ENCODE measurements at places on chromosomes 4 and X.
A peak's percentile ranks its signal among the peaks of the same experiment; 100 is the strongest.

GRCh38 chr4:75698162-75698962 is 25.2 kb upstream of the G3BP2 start:
- DNase-seq, result no peak

- no peak for DNase-seq
Measured at GRCh38 chr4:85818700-85819099, 343.8 kb downstream of the ARHGAP24 start.

GRCh38 chrX:78327370-78328086 is at the start of gene CYSLTR1:
Gene CYSLTR1 (minus strand): TSS chrX:78327611. CDS start chrX:78273746, 53,865 bp downstream.
- DNase-seq, result no peak

- DNase-seq, result no peak
Measured at GRCh38 chr4:26991057-26991456, 130.4 kb downstream of the STIM2 start.

DNA sequence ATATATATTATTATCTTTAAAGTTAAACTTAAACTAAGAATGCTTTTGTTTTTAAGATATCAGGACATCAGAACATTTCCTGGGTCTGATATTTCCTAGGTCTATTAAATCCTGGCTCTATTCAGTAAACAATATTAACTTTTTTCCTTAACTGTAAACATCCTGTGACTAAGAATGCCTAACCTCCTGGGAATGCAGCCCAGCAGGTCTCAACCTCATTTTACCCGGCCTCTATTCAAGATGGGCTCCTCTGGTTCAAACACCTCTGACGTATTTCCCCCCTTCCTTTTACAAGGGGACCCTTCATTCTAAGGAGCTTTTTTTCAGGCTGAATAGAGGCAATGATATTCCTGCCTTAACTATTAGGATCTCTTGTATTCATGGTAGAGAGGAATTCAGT is 35.8 kb upstream of the DYNLT3 start:
- no peak for DNase-seq

DNA sequence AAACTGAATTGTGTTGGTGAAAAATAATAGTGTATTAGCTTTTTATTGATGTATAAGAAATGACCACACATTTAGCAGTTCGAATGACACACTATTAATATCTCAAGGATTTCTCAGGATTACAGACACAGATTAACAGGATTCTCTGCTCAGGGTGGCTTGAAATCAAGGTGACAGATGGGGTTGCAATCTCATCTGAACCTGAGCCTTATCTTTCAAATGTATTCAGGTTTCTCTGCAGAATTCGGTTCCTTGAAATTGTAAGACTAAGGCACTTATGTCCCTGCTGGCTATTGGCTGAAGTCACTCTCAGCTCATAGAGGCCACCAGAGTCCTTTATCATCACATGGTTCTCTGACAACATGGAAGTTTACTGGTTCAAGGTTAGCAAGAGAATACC is 1780.1 kb downstream of the ARAP2 start:
- DNase-seq, result no peak

DNA sequence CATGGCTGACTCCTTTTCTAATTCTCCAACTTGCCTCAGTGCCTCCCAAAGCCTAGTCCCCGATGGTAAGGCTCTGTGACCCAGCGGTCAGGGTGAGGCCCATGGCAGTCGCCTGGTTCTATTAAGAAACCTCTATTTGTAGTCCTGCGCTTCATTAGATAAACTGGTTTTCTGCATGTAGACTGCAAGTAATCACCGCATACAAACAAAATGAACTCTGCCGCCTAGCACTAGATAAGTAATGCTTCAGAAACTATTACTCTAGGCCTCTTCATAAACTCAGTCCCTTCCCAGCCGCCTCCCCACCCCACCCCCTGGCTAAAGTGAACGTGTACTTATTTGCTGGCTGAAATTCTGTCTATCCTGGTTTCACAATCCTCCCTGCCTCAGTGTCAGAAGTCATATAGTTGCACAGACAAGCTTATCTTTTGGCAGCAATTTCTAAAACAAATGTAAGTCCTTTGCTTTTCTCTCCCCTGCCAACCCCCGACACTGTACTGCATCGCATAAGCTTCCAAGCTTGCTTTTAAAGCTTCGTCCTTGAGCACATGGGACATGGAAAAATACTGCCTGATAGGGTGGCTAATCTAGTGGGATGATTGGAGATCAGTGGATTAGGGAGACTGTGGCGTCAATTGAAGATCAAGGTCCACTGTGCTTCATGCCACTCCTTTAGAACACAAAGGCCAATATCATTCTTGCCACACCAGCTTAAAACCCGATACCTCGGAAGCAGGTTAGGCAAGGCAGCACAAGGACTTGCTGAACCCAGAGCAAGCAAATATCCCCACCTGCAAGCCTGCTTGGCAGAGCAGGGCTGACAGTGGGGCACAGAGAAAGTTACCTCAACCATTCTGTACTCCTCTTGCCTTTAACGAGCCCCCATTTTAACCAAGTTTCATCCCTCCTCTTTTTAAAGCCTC is 125.8 kb downstream of the IRF2 start:
- DNase-seq, result no peak

- peak; percentile 63 for DNase-seq
Measured at GRCh38 chr4:109998867-109999584, 86.3 kb downstream of the EGF start.

- DNase-seq, result no peak
Measured at GRCh38 chr4:144342949-144343760, 202.6 kb upstream of the GYPA start.

DNA sequence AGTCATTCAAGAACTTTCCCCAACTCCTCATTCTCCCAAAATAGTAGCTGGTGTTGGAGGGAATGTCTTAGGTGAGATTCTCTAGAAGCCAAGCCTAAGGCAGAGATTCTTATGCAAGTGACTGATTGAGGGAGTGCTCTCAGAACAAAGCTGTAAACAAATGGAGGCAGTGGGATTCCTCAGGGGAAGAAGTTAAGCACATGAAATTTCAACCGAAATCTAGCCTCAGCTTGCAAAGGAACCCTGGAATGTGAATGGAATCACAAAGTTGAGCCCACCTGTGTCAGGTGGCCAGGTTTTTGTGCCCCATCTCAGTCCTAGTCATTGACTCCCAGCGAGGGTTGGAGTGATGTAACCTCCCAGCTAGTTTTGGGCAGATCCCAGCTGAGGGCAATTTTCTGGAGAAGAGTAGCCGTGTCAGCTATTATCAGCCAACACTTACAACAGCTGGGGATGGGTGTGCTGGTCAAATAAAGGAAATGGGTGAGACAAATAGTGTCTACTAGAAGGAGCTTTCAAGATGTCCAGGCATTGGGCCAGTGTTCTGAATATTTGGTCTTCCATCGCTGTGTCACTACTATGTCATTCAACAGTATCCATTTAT is 29.7 kb upstream of the FGF2 start:
- DNase-seq, result no peak

DNA sequence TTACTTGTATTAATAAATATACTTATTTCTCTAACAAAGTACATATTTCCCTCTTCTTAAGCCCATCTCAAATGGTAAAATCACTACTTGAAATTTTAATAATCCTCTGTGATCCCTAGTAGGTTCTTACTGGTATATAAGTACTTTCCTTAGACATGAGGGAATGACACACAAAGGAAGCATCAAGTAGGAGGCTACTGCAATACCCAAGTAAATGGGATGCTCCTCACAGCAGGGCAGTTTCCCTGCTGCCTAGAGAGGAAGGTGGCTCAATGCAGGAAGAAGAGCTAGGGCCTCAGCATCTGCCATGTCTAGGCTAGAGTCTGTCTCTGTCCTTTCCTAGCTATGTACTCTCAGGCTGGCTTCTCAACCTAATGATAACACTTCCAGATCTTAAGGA is 122.1 kb upstream of the DIPK2B start:
- no peak for DNase-seq

DNA sequence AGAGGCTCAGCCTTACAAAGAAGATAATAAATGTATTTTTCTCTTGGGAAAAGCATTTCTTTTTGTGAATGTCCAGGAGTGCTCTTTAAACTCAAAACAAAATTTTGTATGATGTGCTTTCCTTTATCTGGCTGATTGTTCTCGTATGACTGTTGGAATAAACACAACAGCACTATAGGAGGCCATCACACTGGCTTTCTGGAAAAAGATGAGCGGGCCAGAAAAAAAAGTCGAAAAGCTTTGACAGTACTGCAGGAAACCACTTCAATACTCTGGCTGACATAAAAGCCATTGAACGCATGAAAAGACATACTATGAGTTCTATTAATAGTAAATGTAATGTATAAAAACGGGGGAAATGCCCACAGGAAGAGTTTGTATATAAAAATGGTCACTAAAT is 64.7 kb upstream of the CTSO start:
- DNase-seq, result no peak

DNA sequence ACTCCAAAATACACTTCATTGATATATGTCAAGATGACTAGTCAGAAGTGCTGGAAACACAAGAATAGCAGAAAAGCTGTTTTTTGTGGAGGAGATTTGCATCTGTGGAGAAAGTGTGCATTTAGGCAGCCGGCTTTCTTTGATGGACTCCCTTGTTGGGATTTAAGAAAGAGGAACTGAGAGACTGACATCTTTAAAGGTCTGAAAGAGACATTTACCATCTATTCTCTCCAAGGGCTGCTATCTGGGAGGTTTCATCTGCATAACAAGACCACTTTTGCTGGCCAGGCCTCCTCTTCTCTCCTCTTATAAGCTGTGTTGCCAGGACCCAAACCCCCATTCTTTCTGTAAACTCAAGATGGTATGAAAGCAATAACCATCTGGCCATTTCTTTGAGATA is 1065.0 kb downstream of the NLGN4X start:
- no peak for DNase-seq

DNA sequence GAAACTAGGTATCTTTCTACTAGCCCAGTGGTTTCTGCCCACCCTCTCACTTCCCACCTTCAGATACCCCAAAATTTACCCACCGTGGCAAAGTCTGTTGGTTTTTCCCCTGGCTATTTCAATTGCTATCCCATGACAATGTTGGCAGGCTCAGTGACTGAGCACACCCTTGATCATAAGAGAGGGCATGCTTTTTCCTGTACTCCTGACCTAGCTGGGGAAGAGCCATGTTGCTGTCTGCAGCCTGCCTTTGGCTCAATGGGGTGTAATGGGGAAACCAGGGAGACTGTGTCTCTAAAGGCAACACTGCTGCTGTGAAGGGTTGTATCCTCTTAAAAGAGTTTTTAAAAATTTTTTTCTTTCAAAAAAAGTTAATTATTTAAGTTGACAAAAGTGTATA is 90.4 kb upstream of the CITED1 start:
- no peak for DNase-seq

GRCh38 chr4:7377223-7377865 is 57.4 kb downstream of the PSAPL1 start:
- no peak for DNase-seq

DNA sequence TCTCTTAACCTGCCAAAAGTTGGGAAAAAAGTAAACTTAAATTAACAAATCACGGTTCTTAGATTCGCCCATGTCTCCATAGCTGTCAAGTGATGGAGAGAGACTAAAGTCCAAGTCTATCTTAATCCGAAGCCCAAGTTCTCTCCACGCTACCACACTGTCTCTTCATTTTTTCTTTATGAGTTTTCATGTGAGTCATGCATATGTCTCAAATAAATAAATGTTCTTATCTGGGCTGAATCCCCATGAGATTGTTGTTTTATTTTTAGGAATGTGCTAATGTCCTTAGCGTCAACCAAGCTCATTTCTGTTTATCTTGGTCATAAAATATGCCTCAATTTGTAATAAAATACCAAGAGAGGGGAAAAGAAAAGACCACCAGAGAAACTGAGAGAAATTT is 169.3 kb downstream of the RCHY1 start:
- DNase-seq, result no peak

- DNase-seq, result no peak
Measured at GRCh38 chr4:24659241-24659961, 75.0 kb upstream of the DHX15 start.

DNA sequence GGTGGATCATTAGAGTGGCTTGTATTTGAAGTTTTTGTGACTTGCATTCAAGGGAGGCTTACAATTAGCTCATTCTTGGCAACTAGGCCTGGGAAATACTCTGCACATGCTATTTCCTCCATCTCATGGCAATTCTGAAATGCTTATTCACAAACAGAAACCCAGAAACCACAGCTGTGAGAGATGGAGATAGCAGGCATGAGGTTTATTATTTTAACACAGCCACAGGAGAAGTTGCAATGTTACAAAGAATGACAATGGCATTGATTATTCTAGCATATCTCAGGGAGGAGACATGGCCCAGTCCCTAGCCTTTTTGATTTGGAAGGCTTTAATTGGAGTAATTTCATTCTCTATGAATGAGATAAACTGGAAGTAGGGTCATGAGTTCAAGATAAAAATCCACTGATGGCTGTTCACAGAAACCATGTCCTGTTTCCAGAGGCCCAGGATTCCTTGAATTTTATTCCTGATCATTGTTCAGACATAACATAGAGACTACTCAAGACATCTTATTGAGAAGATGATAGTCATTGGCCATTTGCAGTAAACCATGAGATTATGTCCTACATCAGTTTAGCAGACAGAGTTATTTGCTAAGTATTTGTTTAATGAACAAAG is 123.9 kb downstream of the MID1 start:
- no peak for DNase-seq

- DNase-seq, result no peak
Measured at GRCh38 chrX:151621422-151621821, 57.9 kb downstream of the PASD1 start.

DNA sequence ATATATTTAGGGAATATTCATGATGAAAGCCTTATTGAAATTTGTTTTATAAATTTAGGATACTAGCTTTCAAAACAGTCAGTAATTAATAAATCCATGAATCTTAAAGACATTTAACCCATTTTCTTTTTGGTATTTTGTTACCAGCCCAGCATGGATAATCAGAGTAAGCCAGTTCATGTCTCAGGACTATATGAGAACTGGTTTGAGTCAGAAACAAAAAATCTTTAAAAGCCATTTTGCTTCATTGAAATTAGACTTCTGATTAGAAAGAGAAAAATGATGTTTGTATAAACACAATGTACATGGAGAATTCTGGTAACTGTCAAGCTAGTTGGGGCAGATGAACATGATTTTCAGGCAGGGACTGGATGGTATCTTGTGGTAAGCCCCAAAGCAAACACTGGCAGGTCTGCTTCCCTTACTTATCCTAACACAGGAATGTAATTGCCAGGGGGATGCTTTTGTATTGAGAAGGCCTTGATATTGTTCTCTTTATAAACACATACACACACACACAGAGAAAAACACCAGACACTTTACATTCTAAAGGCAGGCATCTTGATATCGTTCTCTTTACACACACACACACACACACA is 9.4 kb downstream of the ARHGAP10 start:
- DNase-seq, result no peak

- DNase-seq, result no peak
Measured at GRCh38 chr4:104420766-104421165, 73.9 kb downstream of the CXXC4 start.

- DNase-seq, result no peak
Measured at GRCh38 chrX:120742946-120743665, 113.3 kb upstream of the C1GALT1C1 start.

Measured in G401 (cell line).